Activated CD4-positive, CD25-positive, alpha-beta regulatory T cell (primary cell): ENCODE measurements at places on chromosomes 11 and 22.

DNA sequence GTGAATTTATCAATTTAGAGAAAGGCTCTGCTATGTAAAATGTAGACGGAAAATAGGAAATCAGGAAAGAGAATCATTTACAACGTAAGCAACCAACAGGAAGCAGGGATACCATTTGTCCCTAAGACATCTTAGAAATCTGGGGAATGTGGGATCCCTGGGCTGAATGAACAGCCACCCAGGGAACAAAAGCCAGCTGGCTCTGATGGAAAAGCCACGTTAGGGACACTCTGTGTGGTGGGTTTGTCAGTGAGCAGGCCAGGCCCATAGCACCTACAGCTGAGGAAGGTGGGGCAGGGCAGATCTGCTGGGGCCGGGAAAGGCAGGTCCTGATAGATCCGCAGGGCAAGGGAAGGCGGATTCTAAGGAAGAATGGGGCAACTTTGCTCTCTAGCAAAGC is 87.1 kb upstream of the CSNK2A3 start:
- DNase-seq: no peak

DNA sequence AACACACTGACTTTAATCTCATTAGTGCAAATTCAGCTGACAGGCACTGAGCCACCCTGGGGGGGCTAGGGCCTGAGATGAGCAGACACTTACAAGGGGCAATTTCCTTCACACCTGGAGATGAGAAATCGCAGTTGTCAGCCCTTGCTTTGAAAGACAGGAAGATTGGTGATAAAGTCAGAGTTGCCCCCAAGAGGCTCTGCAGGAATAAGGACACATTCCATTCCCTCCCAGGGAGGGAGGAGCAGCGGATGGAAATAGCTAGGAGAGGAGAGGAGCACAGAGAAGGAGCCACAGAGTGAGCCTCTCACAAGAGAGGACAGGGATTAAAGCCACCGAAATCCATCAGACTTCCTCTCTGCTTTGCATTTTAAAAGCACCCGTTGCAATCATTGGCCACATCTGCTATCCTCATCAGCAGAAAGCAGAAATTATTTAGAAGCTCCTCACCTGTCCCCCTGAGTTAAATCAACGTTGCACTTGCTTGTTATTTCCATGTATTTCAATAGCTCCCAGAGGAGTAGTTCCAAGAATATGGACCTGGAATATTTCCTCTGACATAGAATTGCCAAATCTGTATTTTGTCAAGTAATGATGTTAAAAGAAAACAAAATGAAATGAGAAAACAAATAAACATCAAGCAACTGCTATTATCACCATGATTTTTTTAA is 213.7 kb downstream of the BARX2 start:
- DNase-seq: no peak

GRCh38 chr22:46480396-46480795 is 57.0 kb downstream of the CELSR1 start:
- no peak for DNase-seq

DNA sequence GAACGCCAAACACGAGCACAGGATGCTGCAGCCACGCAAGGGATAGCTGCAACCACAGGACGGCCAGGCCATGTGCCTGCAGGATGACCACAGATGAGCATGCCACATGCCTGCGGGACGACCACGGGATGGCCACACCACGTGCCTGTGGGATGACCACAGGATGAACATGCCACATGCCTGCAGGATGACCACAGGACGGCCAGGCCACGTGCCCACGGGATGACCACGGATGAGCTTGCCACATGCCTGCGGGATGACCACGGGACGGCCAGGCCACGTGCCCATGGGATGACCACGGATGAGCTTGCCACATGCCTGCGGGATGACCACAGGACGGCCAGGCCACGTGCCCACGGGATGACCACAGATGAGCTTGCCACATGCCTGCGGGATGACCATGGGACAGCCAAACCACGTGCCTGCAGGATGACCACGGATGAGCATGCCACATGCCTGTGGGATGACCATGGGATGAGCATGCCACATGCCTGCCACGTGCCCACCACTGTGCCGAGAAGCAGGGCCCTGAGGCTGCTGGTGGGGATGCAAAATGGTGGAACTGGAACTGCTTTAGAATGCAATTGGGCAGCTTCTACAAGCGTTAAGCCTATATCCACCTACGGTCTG is 12.8 kb upstream of the MOB2 start:
- no peak for DNase-seq

- DNase-seq: no peak
These were observed 46.4 kb downstream of the MCM5 start for GRCh38 chr22:35446365-35446764.

DNA sequence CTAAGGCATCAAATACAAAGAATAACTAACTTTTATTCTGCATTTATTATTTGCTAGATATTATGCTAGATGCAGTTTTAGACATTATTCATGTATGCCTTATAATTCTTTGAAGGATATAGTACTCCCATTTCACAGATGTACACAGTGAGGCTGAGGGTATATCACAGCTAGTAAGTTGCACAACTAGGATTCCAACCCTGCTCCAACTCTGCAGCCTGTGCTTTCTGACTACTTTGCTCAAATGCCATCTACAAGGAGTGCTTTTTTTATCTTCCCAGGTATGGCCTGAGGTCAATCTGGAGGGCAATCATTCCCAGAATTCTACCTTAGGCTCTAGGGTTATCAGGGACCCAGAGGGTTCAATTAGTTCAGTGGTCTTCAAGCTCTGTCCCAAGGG is 28.4 kb downstream of the NUP160 start:
- no peak for DNase-seq

GRCh38 chr11:70928854-70929598 is 323.4 kb downstream of the SHANK2 start:
- DNase-seq: no peak

GRCh38 chr11:32462011-32462690 is 26.8 kb upstream of the WT1 start:
- no peak for DNase-seq

GRCh38 chr11:119034813-119035212 is 4.1 kb upstream of the SLC37A4 start:
- no peak for DNase-seq

DNA sequence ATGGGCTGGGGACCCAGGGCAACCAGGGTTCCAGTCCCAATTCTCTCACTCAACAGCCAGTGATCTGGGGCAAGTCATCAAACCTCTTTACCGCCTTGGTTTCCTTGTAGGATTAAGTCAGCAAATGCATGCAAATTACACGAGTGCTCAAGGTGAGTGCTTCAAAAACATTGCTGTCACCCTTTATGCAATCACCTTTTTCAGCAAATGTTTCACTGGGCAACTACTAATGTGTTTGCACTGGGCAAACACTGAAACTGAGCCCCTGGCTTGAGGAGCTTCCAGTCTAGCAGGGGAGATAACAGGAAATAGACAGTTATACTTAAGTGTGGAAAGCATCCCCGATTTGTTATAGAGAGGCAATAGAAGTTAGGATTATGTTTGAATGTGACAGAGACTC is 37.7 kb upstream of the DMC1 start:
- no peak for DNase-seq

DNA sequence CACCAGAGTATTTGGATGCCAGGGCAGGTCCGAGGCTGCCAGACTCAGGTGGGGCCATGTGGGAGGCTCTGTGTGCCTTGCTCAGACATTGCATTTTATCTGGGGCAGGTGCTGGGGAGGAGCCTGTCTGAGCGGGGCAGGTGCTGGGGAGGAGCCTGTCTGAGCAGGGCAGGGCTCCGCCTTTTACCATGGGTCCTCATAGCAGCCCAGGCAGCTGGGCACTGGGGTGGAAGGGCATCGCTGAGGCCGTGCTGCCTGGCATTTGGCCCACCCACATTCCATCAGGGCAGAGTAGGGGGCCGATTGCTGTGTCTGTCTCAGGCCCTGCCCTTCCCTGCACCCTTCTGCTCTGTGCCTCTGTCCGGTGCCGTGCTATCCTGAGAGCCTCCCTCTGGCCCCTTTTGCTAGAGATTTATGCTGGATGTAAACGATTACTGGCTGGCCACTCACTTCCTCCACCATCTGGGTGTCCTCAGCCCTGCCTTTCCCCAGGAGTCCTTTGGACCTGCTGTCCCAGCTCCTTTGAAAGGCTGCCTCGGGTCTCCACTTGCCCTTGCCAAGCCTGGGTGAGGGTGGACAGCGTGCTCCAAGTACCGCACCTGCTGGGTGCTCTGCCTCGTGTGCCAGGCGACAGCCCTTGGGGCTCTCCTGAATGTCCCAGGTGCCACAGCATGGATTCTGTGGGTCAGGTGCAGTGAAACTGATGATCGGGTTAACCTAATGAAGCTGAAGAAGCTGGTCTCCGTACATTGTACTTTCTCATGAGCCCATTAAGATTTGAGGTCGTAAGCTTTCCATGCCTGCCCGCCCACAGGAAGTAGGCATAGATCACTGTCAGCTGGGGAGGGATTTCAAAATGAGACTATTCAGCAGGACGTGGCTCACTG is 281.6 kb downstream of the TBC1D22A start:
- no peak for DNase-seq

GRCh38 chr11:61121192-61121831 is 19.0 kb downstream of the CD5 start:
- DNase-seq: no peak

DNA sequence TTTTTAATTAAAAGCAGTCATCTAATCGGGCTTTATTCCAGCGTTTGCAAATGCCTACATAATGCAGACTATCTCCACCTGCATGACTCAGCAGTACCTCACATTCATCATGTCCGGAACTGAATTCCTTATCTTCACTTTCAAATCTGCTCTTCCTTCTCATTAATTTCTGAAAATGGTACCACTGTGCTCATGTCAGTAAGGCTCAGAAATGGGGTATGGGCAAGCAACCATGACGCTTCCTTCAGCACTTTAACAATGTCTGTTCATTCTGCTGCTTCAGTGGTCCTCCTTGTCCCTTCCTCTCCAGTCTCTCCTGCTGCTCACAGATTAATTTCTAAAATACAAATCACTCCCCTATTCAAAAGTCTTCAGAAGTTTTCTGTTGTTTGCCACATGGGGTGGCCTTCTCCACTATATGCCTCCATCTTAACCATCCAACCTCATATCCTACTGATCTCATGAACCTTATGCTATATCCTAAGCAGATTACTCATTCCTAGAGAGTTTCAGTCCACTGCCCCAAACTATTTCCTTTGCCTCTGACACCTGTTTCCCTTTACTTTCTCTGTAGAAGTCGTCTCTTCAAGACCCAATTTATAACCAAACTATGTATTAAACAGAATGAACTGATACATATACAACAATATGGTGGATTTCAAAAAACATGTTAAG is 7.0 kb downstream of the GTF2H1 start:
- no peak for DNase-seq

DNA sequence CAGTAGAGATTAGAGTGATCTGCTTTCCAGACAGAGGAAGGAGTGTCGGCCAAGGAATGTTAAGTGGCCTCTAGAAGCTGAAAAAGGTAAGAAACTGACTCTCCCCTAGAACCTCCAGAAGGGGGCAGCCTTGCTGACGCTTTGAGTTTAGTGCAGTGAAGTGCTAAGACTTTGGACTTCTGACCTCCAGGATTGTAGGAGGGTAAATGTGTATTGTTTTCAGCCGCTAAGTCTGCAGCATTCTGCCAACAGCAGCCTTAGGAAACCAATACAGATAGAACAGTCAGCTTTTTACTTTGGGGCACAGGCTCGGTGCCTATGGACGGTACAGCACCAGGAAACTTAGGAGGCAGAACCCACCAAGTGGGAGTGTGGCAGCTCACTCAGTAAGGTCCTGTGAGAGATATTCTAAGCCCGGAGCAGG is 3.6 kb upstream of the TBC1D22A start:
- DNase-seq: no peak

- no peak for DNase-seq
These were observed 80.1 kb upstream of the ALX4 start for GRCh38 chr11:44389963-44390605.

- DNase-seq: no peak
These were observed 850.3 kb downstream of the OPCML start for GRCh38 chr11:132681971-132682370.
